ENCODE measurements at places on chromosomes 6 and 20.
A peak's percentile ranks its signal among the peaks of the same experiment; 100 is the strongest.

- H3K4me1 ChIP-seq = no peaks in the 10 kb centered on the region
- H3K27me3 ChIP-seq = no peaks in the 10 kb centered on the region
- H3K36me3 ChIP-seq = no peaks in the 10 kb centered on the region
- no peak overlapping the region for H3K27ac ChIP-seq
- DNase-seq = no peak
Observed at GRCh38 chr6:133594652-133595110, 294.2 kb upstream of the TCF21 start.

- H3K4me3 ChIP-seq = no peak overlapping the region
- H3K36me3 ChIP-seq = no peaks in the 10 kb centered on the region
- H3K4me1 ChIP-seq = peaks cover 16% of the 10 kb centered on the region
- no peaks in the 10 kb centered on the region for H3K27me3 ChIP-seq
- H3K27ac ChIP-seq = peak overlapping the region; percentile 85
Observed at GRCh38 chr6:130259557-130259956, 36.8 kb upstream of the SAMD3 start.

DNA sequence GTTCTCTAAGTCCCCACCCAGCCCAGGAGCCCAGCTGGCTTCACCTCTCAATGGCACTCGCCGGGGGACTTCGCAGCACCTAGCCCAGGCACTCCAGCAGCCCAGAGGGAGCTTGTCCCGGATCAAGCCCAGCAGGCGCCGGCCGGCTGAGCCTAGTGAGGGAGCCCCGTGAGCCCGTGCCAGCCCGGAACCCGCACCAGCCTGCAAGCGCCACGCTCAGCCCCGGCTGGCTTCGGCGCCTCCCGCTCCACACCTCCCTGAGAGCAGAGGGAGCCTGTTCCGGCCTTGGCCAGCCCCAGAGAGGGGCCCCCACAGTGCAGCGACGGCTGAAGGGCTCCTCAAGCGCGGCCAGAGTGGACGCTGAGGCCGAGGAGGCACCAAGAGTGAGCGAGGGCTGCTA is 27.1 kb upstream of the PPP1R14C start:
- H3K4me3 ChIP-seq = no peak overlapping the region
- no peak for DNase-seq
- peaks cover 2% of the 10 kb centered on the region for H3K27me3 ChIP-seq
- no peaks in the 10 kb centered on the region for H3K36me3 ChIP-seq
- peaks cover 6% of the 10 kb centered on the region for H3K4me1 ChIP-seq

DNA sequence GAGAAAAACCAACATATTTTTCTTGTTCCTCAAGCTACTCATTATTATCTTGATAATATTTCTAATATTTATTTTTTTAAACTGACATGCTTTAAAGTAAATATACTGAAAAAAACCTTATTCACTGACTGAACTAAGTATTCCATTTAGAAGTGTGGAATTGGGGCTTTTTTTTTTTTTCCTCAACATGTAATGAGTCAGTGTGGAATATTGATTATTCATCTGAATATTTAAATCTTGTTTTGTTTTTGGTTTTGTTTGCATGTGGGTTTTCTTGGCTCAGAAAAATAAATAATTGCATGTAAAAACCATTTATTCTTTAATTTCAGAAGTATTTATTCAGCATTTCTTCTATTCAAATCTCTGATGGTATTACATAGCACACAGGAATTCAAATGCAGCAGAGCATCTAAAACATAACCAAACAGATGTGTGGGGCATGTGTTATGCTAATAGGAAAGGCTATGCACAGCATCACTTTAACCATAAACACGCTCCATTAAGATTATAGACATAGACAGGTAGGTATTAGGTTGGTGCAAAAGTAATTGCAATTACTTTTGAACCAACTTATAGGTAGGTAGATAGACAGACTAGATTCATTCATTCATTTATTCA is 166.5 kb downstream of the PLCB1 start:
- no peaks in the 10 kb centered on the region for H3K27me3 ChIP-seq
- H3K27ac ChIP-seq = no peak overlapping the region
